ENCODE measurements at places on chromosomes 2 and 18. TPM values are rescaled to one million over a fixed set of nuclear protein-coding genes. Genes with fewer than 3 reads are reported as not detected.

GRCh38 chr18:74945774-74946545 is 263.0 kb downstream of the PTGR3 start:
- no peak for DNase-seq

- DNase-seq, result no peak
These were observed 156.8 kb downstream of the CTIF start for GRCh38 chr18:48695671-48696070.

DNA sequence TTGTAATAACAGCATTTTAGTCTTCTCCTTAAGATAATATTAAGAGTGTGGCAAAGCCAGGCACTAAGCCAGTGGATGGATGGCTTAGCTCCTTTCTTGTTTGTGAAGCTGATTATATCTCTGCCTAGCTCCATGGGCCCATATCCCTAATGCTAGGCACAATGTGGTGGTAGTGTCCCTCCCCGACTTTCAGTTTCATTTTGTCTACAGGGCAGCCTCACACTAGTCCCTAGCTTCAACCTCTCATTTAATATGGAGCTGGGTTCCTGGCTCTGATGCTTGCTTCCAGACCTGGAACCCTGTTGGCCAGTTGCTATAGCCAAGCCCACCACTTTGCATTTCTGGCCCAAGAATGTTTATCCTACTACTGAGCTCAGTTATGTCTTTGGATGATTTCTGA is 437.0 kb upstream of the MEIS1 start:
- no peak for DNase-seq

DNA sequence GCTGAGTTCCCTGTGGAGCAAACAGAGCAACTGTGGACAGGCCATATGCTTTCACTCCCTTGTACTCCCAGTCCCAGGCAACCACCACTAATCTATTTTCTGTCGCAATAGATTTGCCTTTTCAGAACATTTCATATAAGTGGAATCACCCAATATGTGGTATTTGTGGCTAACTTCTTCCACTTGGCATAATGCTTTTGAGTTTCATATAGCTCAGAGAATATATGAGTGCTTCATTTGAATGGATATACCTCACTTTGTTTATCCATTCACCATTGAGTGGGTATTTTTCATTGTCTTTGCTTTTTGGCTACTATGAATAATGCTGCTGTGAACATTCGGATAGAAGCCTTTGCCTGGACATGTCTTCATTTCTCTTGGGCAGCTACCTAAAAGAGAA is 151.9 kb downstream of the CERS6 start:
- no peak for DNase-seq

MSTN gene
- total RNA-seq, result 0.74 TPM
